ENCODE measurements at places on chromosomes 4 and X. TPM values are rescaled to one million over a fixed set of nuclear protein-coding genes. Genes with fewer than 3 reads are reported as not detected.

DNA sequence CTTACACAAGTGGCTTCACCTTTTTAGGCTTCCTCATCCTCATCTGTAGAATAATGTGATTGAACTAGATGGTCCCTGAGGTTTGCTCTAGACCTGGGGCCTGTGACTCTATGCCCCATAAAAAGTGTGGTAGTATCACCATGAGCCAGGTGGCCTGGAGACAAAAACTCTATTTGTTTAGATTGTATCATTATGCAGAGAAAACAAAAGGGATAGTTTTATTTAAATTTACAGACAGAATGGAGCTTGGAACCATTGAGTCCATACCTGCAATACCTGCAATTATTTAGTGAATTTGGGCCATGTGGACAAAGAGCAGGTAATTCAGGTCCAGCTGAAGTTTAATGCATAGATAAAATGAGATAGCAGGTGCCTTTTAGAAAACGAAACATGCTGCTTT is 139.5 kb upstream of the RPL34 start:
- peaks cover 2% of the 10 kb centered on the region for H3K36me3 ChIP-seq
- H3K4me1 ChIP-seq: peaks cover 66% of the 10 kb centered on the region
- no peak overlapping the region for H3K27ac ChIP-seq
- no peak overlapping the region for H3K4me3 ChIP-seq

DNA sequence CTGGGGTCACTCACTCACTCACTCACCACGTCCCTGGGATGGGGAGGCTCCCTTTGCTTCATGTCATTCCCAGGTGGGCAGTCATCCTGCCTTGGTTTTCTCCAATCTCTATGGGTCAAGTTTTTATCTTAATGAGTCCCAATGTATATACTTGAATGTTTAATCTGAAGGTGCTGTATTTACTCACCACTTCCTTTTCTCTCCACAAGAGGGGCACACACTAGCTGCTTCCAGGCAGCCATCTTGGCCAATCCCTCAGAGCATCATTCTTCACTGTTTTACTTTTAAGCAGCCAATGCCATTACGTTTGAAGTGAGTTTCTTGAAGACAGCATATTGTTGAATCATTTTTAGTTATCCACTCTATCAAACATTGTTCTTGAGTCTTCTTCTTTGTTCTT is 153.4 kb upstream of the ARSJ start:
- no peaks in the 10 kb centered on the region for H3K36me3 ChIP-seq
- H3K27me3 ChIP-seq: peaks cover 1% of the 10 kb centered on the region
- no peak for DNase-seq
- H3K4me1 ChIP-seq: no peaks in the 10 kb centered on the region
- H3K4me3 ChIP-seq: no peak overlapping the region
- H3K27ac ChIP-seq: no peak overlapping the region

GRCh38 chr4:181245326-181245725 is 997.9 kb upstream of the TENM3 start:
- no peaks in the 10 kb centered on the region for H3K4me1 ChIP-seq
- no peak for DNase-seq
- H3K27me3 ChIP-seq: no peaks in the 10 kb centered on the region
- H3K36me3 ChIP-seq: no peaks in the 10 kb centered on the region
- no peak overlapping the region for H3K4me3 ChIP-seq
- no peak overlapping the region for H3K27ac ChIP-seq

Gene NUDT10
- total RNA-seq: 0.20 TPM

Gene PDGFC
- not detected for total RNA-seq

All from activated T-helper 1 cell treated with anti-CD3 and anti-CD28 coated beads, Interleukin-12 subunit alpha, Interleukin-12 subunit beta, Interleukin-2, Interleukin-4 antibody, amounts not matched to agents 30 ng/mL and 10 ng/mL and 1 ng/mL, durations not matched to agents 14 hours and 24 hours and 36 hours (primary cell).